ENCODE measurements at places on chromosomes 5 and 9. TPM values are rescaled to one million over a fixed set of nuclear protein-coding genes. Genes with fewer than 3 reads are reported as not detected.

MEIKIN gene
- not detected for total RNA-seq

C5orf46 gene
- total RNA-seq: not detected

ABCA2 gene
- 20.0 TPM for total RNA-seq

TEK gene
- total RNA-seq: 19.2 TPM

PLCXD3 gene
- total RNA-seq: under 0.01 TPM

RAB24 gene
- 28.5 TPM for total RNA-seq

PANK3 gene
- total RNA-seq: 29.2 TPM

ADAMTS19 gene
- 36.3 TPM for total RNA-seq

MARCOL gene
- 8.3 TPM for total RNA-seq

SLIT3 gene
- total RNA-seq: 18.5 TPM

TPRN gene
- 4.1 TPM for total RNA-seq

FOXD4L4 gene
- 0.14 TPM for total RNA-seq

PPP1R26 gene
- total RNA-seq: 9.5 TPM

TRAPPC13 gene
- total RNA-seq: 23.9 TPM

PRDM9 gene
- not detected for total RNA-seq

PFN3 gene
- total RNA-seq: not detected

PCDHA1 gene
- total RNA-seq: under 0.01 TPM

DEPDC1B gene
- total RNA-seq: 1.1 TPM

BSPRY gene
- not detected for total RNA-seq

CDH6 gene
- 40.0 TPM for total RNA-seq

ACER2 gene
- 1.3 TPM for total RNA-seq

MSX2 gene
- total RNA-seq: 1.1 TPM

BARHL1 gene
- not detected for total RNA-seq

PDGFRB gene
- 121 TPM for total RNA-seq

HCN1 gene
- total RNA-seq: not detected

PCDHA11 gene
- under 0.01 TPM for total RNA-seq

EGR1 gene
- 0.85 TPM for total RNA-seq

SHOC1 gene
- under 0.01 TPM for total RNA-seq
